Stimulated activated CD4-positive, alpha-beta T cell treated with anti-CD3 and anti-CD28 coated beads, Interleukin-12 subunit alpha, Interleukin-12 subunit beta, amount 100 ng/mL, for 4 hours (primary cell): ENCODE measurements at places on chromosomes 7 and 10.
A peak's percentile ranks its signal among the peaks of the same experiment; 100 is the strongest.

- no peak for DNase-seq
Measured at GRCh38 chr10:70432561-70433263, 8.8 kb downstream of the NODAL start.

DNA sequence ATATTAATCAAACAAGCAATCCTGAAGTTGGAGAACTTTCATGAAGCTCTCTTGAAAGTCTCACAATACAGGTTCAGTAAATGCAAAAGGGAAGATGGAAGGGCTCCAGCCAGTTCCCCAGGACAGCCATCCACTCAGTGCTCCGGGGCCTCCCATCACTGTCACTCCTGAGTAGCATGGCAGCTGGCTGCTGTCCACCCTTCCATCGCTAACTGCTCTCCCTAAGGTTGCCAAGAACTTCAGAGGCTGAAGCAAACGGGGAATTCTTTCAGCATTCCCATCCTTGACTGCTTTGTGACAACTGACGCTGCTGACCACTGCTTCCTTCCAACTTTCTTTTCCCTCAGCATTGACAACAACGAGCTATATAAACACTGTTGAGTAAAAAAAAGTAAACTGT is 69.1 kb downstream of the VPS41 start:
- no peak for DNase-seq

GRCh38 chr10:21084700-21085099 is 187.6 kb upstream of the NEBL start:
- DNase-seq: no peak

- DNase-seq: no peak
Measured at GRCh38 chr10:91033324-91033950, 112.5 kb upstream of the ANKRD1 start.

- DNase-seq: no peak
Measured at GRCh38 chr7:39272111-39272510, 294.1 kb upstream of the YAE1 start.

- no peak for DNase-seq
Measured at GRCh38 chr7:30671793-30672465, 10.3 kb downstream of the CRHR2 start.

GRCh38 chr10:5971315-5971832 is 6.0 kb downstream of the IL15RA start:
- no peak for DNase-seq

- no peak for DNase-seq
Measured at GRCh38 chr7:81618396-81619014, 151.3 kb downstream of the HGF start.

DNA sequence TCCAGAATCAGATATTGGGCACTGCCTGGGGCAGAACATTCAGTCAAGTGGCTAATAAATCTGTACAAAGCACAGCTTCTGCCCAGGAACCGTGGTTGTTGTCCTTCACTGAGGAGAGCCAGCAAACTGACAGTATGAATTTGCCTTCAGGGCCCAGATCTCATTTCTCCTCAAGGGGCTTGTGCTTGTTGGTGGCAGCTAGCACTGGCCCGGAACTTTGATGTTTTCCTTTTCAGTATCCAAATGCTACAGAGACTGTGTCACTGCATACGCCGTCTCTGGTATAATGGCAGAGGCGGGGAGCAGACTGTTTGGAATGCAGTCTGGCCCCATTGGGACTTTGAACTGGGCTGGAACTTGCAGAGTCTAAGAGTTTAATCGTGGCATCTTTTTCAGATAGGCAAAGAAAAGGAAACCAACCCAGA is 30.4 kb upstream of the ADD3 start:
- no peak for DNase-seq

- DNase-seq: peak; percentile 85
Measured at GRCh38 chr7:64307254-64308015, 6.3 kb upstream of the ZNF736 start.

DNA sequence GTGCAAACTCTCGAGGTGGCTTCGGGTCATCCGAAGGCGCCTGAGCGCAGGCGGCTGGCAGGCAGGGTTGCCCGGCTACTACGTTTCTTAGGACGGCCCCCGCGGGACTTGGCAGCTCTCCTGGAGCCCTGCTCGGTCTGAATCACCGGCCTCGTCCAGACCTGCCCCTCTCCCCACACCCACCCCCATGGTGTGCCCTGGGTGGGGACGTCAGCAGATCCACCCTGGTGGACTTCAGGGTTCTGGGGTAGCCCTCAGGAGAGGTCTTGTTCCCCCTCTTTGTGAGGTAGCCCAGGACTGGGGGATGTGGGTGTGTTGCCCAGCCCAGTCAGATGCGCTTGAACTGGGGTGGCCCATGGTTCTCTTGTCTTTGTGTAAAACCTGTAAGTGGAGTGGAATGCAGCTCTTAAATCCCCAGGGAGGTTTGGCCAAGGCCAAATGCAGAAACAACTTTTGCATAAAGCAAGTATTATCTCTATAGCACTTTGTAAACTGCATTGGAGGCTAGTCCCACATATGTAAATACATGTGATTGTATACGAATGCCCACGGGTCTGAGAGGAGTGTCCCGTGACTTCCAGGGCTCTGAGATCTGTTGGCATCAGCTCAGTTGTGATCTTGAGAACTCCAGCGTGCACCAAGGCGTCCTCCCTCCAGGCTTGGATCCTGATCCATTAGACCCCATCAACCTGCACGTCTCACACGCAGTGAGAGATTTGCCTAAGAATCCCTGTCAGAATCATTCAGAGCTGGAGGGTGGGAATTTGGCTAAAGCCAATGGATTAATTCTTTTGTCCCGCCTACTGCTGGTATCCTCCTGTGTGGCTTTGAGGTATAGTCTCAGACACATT is 1.8 kb downstream of the PFKFB3 start:
- no peak for DNase-seq

GRCh38 chr7:77306231-77307067 is 106.8 kb upstream of the FGL2 start:
- DNase-seq: no peak

DNA sequence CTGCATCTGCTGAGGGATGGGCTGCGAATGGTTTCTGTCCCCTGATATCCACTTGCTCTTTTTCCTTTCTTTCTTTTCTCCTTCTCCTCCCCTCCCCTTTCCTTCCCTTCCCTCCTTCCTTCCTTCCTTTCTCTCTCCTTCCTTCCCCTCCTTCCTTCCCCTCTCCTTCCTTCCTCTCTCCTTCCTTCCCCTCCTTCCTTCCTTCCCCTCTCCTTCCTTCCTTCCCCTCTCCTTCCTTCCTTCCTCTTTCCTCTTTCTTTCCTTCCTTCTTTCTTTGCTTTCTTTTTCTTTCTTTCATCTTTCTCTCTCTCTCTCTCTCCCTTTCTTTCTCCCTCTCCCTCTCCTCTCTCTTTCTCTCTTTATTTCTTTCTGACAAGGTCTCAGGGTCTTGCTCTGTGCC is 20.2 kb upstream of the SPDYE1 start:
- no peak for DNase-seq

- DNase-seq: no peak
Measured at GRCh38 chr7:682810-683209, 43.7 kb upstream of the DNAAF5 start.

DNA sequence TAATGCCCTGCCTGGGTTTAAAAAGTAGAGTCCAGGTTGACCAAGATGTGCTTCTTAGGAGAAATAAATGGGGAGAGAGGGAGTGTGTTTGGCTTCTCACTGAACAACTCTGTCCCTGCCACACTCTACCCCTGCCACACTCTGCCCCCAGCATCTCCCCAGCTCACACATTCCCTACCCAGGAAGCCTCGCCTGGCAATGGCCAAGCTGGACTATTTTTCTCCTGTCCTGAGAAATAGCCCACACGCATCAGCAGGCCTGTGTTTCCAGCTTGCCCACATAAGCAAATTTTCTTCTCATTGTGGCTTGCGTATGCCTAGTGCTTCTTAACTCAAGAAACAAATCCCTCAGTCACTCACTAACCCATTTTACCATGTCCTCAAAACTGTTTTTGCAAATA is 1.8 kb downstream of the LRRC18 start:
- DNase-seq: no peak

- no peak for DNase-seq
Measured at GRCh38 chr7:76191783-76192240, 9.9 kb upstream of the SRRM3 start.

- no peak for DNase-seq
Measured at GRCh38 chr7:109092268-109092667, 522.6 kb downstream of the DNAJB9 start.

GRCh38 chr10:21292763-21293517 is 232.5 kb downstream of the SKIDA1 start:
- DNase-seq: no peak

DNA sequence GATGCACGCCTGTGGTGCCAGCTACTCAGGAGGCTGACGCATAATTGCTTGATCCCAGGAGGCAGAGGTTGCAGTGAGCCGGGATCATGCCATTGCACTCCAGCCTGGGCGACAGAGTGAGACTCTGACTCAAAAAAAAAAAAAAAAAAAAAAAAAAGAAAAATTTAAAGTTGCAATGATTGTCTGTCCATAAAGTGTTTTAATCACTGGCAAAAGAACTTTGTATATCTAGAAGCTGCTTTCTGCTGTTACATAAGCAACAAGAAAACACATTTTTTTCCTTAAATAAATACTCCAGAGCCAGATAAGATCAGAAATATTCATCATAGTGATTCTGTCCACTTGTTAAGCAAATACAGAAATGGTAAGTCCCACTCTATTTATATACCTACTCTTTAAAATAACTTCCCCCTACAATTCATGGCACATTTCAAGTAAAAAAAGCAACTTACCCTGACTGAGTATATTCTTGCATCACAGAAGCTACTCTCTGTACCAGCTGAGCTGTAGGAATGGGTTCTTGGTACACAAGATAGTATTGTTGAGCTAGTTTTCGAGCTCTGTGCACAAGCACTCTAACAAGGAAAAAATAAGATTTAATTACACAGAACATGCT is 7.6 kb downstream of the PSMA2 start:
- no peak for DNase-seq

DNA sequence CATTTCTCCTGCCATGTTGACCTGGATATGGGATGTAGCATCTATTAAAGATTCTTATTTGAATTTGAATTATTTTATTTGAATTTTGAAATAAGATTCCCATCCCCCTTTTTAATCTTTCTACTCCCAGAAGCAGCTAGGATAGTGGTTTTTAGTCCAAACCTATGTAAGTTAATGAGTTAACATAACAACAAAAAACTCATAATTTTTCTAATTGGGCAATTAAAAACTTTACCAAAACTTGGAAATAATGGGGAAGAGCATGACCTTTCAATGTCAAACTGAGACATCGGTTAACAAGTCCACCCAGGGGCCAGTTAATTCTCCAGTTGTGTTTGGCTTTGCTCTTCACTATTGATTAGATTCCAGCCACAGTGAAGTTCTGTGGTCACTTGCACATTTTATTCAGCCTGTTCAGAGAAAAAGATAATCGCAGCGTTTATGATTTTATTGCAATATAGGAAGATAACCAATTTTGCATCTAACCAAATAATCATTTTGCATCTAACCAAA is 1.2 kb upstream of the FAM13C start:
- no peak for DNase-seq

DNA sequence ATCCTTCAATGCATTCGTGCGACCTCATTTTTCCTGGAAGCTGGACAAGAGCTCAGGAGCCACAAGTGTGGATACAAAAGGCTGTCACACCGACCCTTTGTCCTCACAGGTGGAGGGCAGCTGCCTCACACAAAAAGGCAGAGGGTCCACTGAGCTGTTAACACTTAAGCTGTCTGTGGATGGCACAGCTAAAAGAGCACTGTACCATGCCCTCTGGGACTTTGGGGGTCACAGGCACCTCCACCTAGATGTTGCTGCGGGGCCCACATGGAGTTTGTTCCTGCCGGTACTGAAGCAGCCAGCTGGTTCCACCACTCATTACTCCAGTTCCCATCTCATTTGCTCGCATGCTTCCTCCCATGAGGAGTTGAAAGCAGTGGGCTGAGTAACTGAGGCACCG is 57.0 kb downstream of the STRA8 start:
- no peak for DNase-seq

- no peak for DNase-seq
Measured at GRCh38 chr10:131044379-131045111, 267.0 kb downstream of the TCERG1L start.

DNA sequence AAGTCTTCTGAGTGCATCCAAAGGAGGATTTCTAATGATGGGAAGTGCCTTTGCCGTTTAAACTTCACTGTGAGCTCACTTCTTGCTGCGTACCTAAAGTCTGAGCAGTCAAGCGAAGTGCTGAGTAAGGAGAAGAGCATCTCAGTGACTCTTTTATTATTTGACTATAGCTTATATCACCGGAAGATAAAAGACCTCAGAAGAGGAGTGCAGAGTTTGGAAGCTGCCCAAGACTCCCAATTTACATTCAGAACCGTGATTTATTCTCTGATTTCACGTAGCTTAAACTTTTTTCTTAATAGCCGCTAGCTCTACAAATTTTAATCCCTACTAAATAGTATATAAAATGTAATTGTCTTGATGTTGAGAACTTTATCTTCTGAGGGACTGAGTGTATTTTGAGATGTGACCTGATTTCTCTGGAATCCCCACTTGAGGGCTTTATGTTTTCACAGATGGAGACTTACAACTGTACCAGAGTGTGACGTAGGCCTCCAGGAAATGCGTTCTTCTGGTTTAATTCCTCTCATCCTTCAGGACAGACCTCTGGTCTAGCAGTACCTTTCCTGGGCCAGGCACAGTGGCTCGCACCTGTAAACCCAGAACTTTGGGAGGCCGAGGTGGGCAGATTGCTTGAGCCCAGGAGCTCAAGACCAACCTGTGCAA is 51.1 kb downstream of the CAMK1D start:
- no peak for DNase-seq

DNA sequence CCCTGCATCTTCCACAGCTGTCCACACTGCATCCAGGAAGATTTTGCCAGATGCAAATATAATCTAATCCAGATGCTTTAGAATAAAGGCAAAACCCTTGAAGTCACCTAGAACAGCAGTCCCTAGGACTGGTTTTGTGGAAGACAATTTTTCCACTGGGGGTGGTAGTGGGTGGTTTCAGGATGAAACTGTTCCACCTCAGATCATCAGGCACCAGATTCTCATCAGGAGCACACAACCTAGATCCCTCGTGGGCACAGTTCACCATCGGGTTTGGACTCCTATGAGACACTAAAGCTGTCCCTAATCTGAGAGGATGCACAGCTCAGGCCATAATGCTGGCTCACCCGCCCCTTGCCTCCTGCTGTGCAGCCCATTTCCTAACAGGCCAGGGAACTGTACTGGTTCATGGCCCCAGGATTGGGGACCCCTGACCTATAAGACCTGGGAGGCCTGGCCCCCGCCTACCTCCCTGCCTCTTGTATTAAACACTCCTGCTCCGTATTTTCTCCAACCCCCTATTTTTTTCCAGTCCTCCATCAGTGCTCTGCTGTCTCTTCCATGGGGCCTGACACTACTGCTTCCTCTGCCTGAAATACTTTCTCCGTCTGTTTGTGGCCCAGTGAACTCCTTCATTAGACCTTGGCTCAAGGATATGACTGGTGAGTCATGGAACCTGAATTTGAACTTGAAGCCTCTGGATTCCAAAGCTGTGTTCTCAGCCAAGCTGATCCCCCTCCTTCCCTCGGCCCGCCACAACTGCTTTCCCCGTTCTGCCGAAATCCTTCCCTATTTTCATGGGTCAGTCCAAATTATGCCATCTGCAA is 79.9 kb upstream of the RHEB start:
- no peak for DNase-seq

- no peak for DNase-seq
Measured at GRCh38 chr10:29387269-29387668, 98.4 kb downstream of the LYZL1 start.
